RPMI8226 (cell line): ENCODE measurements at places on chromosomes 2 and 18.

- no peak for DNase-seq
These were observed 47.5 kb downstream of the FRZB start for GRCh38 chr2:182818925-182819324.

- no peak for DNase-seq
These were observed 71.7 kb downstream of the IL1R2 start for GRCh38 chr2:102063487-102063911.

- DNase-seq = no peak
These were observed 26.5 kb downstream of the AQP12B start for GRCh38 chr2:240655931-240656886.

- no peak for DNase-seq
These were observed 70.7 kb downstream of the NDUFA10 start for GRCh38 chr2:239954166-239955086.

- DNase-seq = peak; percentile 96
These were observed 24.7 kb upstream of the CEP68 start for GRCh38 chr2:65031341-65032018.

GRCh38 chr2:105936954-105937353 is 192.2 kb downstream of the NCK2 start:
- no peak for DNase-seq

DNA sequence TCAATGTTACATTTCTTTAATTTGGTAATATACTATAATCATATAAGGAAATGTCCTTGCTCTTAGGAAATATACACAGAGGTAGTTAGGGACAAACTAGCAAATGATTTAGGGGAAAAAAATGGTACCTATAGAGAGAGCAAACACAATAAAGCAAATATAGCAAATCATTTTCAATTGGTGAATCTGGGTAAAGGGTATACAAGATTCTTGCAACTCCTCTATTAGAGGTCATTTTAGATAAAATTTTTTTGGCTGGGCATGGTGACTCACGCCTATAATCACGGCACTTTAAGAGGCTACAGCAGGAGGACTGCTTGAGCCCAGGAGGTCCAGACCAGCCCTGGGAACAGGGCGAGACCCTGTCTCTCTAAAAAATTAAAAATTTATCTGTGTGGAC is 44.4 kb downstream of the STRN start:
- DNase-seq = no peak

- no peak for DNase-seq
These were observed 159.2 kb downstream of the BCL2 start for GRCh38 chr18:63160172-63160995.

- DNase-seq = no peak
These were observed 111.5 kb downstream of the MGAT5 start for GRCh38 chr2:134365356-134365755.

DNA sequence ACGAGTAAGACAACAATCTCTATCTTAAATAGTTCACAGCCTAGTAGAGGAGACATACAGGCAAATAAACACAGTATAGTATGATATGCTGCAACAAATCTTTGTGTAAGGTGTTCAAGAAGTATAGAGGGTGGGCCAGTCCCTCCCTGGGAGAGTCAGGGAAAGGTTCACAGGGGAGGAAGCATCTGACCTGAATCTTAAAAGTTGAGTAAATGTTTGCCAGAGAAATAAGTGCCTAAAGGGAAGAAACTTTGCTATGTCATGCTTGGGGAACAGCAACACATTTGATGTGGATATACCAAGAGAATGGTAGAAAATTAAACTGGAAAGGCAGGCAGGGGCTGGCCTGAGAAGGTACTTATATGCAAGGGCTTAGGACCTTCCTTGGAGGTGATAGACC is 125.7 kb upstream of the CYP26B1 start:
- DNase-seq = no peak

GRCh38 chr2:171762879-171763573 is 75.8 kb downstream of the DYNC1I2 start:
- DNase-seq = no peak

DNA sequence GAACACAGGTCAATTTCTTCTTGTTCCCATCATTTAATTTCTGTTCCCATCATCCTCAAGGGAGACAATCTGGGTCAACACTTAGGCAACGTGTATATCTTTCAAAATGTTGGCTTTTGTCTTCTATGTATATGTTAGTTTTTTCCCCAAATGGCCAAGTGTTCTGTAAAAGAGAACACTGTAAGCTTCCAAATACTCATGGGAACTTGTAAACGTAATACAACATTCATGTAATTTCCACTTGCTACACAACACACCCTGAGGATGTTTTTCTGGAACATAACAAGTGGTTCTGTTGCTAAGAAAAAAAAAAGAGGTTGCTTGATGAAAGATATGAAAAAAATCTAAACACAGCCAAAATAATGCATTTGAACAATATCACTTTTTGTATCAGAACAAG is 149.1 kb downstream of the ATAD2B start:
- DNase-seq = no peak

DNA sequence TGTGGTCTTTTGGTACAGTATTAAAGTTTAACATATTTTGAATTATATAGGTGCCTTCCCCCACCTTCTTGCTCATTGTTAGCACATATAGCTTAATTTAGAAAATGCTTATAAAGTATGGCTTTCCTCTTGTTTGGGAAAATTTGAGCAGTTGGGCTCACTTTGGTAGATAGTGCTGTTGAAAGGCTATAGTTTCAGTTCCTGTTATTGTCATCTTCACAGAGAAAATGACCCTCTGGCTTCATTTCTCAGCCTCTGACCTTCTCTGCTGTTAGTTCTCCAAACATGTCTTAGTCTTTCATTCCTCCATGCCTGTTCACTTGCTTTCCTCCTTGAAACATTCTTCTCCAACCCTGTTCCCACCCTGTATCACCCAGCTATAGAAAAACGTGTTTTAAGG is 200.6 kb downstream of the WDR7 start:
- DNase-seq = peak; percentile 78

GRCh38 chr2:200258081-200258480 is 48.4 kb upstream of the SPATS2L start:
- DNase-seq = no peak

DNA sequence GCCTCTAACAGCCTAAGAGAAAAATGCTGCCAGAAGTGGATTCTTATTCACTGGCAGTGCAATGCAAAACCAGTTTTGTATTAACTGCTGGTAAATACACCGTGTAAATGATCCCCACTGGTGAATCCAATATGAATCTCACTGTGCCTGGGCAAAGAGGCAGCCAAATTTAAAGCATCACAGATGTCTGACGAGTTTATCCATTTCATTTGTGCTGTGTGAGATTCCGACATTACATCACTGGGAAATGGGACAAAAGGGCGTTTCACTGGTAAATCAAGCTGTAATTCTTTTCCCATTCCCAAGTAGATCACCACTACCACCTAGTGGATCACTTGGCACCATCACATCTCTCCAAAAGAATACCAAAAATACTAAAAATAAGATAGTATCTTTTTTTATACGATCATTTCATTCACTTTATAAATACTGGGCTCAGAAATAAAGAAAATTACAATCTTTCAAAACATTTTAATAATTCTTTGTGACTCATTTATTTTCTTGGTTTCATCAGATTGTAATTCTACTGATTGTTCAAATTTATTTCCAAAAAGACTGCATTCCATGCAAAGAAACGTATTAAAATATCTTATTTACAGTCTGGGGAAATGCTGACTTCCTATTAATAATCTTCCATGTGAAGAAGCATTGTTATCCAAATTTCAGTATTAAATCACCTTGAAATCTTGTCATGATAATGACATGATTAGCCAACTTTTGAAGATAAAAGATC is 125.6 kb downstream of the GRB14 start:
- no peak for DNase-seq
